NCI-H187 (cell line): ENCODE measurements at places on chromosomes 1 and 21.

DNA sequence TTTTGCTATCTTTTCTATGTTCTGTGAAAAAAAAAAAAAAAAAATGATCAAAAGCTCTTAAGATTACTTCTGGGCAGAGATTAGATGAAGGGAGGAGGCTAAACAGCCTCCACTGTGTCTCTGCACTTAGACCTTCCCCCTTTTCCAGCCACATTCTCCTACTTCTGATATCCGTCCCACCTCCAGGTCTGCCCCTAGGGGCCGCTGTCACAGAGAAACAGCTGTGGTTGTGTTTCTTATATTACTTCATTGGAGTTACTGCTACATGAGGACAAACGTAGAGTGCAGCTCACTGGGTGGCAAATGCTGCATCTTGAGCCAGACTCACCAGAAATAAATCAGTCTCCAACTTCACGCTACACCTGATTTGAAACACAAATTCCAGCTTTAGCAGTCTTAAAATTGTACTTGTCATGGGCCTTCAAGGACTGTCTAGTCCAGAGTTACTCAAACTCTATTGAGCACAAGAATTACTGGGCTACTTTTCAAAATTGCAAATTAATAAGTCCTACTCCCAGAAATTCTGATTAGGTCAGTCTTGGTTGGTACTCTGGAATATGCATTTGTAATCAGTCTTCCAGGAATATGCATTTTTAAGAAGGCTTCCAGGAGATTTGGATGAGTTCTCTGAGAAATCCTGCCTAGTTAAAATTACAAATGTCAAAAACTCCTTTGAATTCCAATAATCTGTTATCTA, 125.2 kb upstream of the PTBP2 start:
- DNase-seq, result no peak

- peak; percentile 71 for DNase-seq
Measured at GRCh38 chr1:117754061-117754969, 148.5 kb downstream of the TENT5C start.

- peak; percentile 9 for DNase-seq
Measured at GRCh38 chr1:246724016-246724730, at the start of gene SCCPDH. Gene SCCPDH, plus strand, starts transcription at chr1:246724409. Its CDS starts 14 bp downstream, at chr1:246724423.

- no peak for DNase-seq
Measured at GRCh38 chr1:19210772-19211549, 895 bp upstream of the UBR4 start.

DNA sequence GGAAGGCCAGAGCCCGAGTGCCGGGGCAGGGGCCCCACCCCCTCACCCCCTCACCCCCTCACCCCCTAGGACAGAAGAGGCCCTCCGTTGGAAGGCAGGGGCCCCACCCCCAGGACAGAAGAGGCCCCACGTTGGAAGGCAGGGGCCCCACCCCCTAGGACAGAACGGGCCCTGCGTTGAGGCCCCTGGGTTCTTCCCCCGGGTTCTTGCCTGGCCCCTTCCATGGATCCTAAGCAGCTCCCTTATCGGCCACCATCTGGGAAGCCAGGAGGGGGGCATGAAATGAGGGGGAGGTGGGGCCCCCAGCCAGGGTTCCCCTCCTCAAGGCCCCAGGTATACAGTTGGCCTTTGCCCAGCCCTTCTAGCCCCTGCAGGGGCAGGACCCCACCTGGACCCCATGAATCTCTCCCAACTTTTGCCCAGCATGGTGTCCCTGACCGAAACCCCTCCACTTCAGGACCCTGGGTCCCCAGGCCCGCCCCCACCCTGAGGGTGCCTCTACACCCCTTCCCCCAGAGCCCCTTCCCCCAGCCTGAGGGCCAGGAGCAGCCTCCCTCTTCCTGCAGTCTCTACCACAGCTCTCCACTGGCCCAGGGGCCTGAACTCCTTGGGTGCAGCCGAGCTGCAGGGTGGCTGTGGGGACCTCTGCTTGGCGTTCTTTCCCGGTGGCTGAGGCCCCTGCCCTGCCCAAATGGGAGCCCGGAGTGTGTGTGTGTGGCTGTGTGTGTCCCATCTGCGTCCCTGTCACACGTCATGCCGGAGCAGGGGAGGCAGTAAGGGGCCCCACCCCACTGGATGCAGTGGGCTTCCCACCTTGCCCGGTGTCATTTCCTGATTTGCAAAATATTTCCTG, 4.3 kb upstream of the VWA1 start:
- DNase-seq, result no peak

DNA sequence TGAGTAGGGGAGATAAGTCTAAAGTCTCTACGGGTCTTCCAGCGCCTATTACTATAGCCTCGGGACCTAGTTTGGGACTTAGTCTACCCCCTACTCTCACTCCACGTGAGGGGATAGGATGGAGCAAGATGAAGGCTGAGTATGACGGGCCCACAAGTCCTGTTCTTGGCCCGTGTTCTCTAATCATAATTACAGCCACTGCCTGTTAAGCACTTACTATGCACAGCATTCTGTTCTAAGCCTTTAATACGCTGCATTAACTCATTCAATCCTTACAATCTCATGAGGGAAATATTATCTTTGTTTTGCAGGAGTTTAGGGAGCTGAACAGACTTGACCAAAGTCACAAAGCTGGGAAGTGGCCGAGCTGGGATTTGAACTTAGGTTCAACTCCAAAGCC, 23.9 kb upstream of the EPB41 start:
- DNase-seq, result no peak

- DNase-seq, result no peak
Measured at GRCh38 chr1:162412002-162412401, at the start of gene SH2D1B. Gene SH2D1B, minus strand, starts transcription at chr1:162412136. Its CDS starts 120 bp downstream, at chr1:162412016.

DNA sequence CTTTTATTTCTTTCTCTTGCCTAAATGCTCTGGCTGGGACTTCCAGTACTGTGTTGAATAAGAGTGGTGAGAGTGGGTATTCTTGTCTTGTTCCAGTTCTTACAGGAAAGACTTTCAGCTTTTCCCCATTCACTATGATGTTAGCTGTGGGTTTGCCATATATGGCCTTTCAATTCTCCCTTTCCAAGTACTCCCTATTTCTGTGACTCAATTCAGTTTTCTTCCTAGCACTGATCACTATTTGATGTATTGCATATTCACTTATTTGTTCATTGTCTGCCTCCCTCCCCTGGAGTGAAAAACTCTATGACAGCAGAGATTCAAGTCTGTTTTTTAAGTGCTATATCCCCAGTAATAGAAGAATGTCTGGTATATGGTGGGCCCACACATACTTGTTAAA, 618.2 kb upstream of the CAMK1G start:
- DNase-seq, result no peak

DNA sequence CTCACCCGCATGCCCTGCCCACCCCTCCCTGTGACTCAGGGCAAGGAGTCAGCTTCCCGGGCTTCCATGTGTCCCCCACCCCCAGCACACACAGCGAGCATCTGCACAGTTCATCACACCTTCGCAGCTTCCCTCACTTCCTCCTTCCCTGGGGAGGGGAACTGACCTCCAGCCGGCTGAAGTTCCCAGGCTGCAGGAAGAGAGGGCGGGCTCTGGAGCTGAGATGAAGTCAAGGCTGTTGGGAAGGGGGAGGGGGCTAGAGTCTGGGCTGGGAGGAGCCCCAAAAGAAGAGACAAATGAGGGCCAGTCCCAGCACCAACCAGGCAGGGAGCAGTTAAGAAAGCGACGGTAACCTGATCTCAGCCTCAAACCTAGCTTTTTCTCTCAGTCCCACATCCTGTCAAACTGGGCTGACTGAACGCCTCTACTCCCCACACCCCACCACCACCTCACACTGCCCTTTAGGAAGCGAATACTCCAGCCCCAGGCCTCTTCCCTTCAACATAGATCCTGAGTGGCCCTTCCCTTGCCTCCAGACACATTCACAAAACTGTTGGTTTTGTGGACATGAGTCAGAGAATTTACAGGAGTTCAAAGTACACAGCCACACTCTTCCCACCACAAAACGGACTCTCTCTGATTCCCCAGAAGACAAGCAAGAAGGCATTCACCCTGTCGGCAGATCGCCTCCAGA, 1.8 kb downstream of the RHOC start:
- DNase-seq, result no peak

DNA sequence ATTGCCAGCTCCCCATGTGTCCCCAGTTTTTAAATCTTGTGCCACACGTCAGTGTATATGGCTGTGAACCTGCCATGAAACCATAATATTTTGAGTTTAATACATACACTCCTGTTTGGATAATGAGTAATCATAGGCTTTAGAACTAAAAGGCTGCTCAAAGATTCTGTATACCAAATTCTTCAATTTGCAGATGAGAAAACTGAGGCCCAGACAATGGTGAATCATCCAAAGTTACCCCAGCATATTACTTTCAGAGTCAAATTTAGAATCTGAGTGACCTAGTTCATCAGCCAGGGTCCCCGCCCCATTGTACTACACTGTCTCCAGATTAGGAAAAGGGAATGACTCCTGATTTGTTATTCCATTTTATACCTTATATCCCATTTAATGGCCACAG, 224.6 kb downstream of the FGGY start:
- no peak for DNase-seq

DNA sequence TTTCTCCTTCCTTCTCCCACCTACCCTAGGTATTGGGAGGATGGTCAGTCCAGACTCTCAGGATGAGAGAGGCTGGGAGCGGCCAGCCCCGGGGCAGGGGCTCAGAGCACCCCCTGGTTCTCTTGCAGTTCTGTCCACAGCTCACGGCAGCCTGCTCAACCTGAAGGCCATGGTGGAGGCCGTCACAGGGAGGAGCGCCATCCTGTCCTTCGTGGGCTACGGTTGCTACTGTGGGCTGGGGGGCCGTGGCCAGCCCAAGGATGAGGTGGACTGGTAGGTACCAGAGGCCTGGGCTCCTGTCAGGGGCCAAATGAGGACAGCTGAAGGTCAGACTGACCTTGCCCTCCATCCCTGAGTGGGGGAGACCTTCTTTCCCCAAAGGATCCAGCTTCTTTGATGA, 4.2 kb downstream of the PLA2G2F start:
- DNase-seq, result no peak

DNA sequence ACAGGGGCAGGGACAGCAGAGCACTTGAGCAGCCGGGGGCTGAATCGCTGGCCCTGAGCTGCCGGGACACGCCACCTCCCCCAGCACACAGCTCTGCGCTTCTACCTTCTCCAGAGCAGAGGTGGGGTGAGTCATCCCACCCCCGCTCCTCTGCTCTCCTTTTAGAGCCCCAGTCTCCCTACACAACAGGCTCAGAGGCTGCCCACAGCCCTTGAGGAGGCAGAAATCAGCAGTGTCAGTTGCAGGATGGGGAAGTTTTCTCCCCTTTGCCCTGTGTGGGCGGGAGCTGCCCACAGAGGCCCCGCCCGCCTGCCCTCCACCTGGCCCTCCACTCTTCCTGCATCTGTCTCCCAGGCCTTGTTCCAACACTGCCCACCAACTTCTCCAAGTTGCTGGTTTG, 94.6 kb downstream of the STUM start:
- no peak for DNase-seq

- DNase-seq, result no peak
Measured at GRCh38 chr1:41259221-41259620, 17.1 kb upstream of the SCMH1 start.

GRCh38 chr1:152410599-152410998, 3.5 kb downstream of the CRNN start:
- no peak for DNase-seq

- DNase-seq, result no peak
Measured at GRCh38 chr1:201683397-201683796, 144.5 kb downstream of the NAV1 start.

GRCh38 chr1:28640766-28641165, 2.1 kb downstream of the TAF12 start:
- DNase-seq, result no peak

GRCh38 chr21:44649521-44650100, 3.4 kb downstream of the KRTAP10-11 start:
- no peak for DNase-seq

GRCh38 chr21:36199021-36199420, 42.4 kb downstream of the DOP1B start:
- DNase-seq, result no peak
